ENCODE measurements at places on chromosomes 16 and 17. TPM values are rescaled to one million over a fixed set of nuclear protein-coding genes. Genes with fewer than 3 reads are reported as not detected.

The CDRT15L2 gene
- total RNA-seq = not detected

The GPR179 gene
- 0.23 TPM for total RNA-seq

- DNase-seq = no peak
Measured at GRCh38 chr17:35788477-35789368, 6.7 kb downstream of the MMP28 start.

- DNase-seq = no peak
Measured at GRCh38 chr16:21117567-21117966, 33.1 kb downstream of the DNAH3 start.

The KDM6B gene
- 52.5 TPM for total RNA-seq

All from mucosa of gallbladder (tissue), 1 donor.